ENCODE measurements at places on chromosomes 7 and 10. TPM values are rescaled to one million over a fixed set of nuclear protein-coding genes. Genes with fewer than 3 reads are reported as not detected.

CALML5 gene
- not detected for total RNA-seq

LRRC18 gene
- total RNA-seq: not detected

SCIN gene
- total RNA-seq: 20.2 TPM

ELFN1 gene
- 1.7 TPM for total RNA-seq

DNA sequence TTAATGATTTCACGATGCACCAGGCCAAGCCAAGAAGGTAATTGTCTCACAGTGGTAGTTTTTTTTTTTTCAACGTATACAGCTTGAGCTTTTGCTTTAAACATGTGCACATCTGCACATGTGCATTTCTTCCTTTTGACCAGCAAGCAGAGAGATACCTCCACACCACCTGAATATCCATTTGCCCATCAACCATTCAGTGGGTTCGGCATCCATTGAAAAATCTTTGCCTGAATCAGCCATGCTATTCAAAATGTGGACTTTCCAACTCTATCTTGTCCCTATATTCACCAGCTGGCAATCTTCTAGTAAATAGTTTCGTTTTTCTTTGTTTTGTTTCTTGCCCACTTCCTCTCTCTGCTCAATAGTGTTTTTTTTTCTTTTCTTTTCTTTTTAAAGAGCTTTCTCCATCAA, 7.7 kb upstream of the TRA2A start:
- no peak for DNase-seq

- DNase-seq: no peak
Measured at GRCh38 chr7:46428295-46428694, 507.2 kb upstream of the IGFBP3 start.

DNA sequence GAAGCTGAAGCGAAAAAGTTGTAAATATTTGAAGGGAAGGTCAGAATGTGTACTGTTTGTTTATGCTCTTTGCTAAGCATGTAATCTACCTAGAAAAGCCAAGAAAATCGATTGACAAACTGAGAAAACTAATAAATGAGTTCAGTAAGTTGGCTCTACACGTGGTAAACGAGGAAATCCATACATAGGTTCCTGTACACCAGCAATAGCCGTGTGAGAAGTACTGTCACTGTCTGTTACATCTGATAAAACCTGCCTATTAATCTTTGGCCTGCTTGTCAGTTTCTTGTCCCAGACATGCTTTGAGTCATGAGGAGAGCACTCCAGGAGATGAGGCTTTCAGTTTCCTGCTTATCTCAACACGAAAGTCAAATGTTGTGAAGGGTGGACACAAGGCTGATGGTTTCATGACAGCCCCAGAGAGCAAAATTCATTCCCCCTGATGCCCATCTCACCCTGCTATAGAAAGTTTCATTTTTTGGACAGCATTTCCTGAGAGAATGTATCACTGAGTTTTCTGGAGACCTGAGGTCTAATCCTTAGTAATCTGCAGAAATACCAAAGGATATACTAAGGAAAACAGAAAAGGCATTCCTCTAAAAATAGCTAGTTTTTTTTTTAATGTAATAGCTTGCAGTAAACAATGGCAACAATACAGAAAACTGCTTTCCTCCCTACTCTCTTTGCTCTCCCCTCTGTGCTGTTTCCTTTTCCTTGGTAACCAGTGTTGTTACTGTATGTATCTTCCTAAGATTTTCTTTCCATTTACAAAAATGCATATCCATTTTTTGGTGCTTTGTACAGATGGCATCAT, 18.8 kb downstream of the BMPR1A start:
- DNase-seq: no peak

GRCh38 chr7:94739180-94739579, 83.2 kb upstream of the SGCE start:
- no peak for DNase-seq

GRCh38 chr10:299512-299911, 164.3 kb downstream of the ZMYND11 start:
- DNase-seq: no peak

DNA sequence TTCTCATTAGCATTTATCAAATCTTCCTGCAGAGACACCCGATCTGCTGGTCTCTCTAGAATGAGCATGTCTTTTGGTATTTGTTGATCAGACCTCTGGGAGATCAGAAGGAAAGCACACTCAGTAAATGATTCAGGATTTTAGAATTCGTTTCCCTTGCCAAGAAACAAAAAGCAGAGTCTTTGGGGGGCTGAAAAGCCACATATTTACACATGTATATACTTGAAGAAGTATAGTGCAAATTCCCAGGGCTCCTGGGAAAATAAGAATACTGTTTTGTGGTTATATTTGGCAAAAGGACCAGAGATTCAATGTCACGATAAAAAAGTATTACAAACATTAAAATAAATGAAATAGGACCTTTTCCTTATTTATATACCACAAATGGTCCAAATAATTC, 100.2 kb downstream of the AGMO start:
- DNase-seq: no peak

Measured in ureter (tissue), 1 donor.